ENCODE measurements at places on chromosomes 2 and 18.

- DNase-seq: no peak
Measured at GRCh38 chr18:63195326-63196159, 124.0 kb downstream of the BCL2 start.

- no peak for DNase-seq
Measured at GRCh38 chr2:154963511-154963910, 265.0 kb downstream of the KCNJ3 start.

DNA sequence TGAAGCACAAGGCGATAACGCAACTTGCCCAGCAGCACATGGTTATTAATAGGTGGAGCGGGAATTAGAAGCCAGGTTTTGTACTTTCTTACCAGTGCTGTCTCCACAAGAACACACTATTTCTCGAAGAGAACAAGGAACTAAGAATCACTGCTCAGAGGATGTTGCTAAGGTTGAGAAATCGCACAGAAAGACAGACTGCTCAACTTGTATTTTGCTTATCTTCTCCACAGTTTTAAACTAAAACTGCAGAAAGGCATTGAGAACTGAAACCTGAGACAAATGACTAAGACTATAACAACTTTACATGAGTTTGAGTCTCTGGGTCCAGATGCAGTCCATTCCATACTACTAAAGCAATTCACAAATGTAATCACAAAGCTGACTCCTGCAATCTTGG lies 6.2 kb downstream of the PRKD3 start:
- DNase-seq: no peak

DNA sequence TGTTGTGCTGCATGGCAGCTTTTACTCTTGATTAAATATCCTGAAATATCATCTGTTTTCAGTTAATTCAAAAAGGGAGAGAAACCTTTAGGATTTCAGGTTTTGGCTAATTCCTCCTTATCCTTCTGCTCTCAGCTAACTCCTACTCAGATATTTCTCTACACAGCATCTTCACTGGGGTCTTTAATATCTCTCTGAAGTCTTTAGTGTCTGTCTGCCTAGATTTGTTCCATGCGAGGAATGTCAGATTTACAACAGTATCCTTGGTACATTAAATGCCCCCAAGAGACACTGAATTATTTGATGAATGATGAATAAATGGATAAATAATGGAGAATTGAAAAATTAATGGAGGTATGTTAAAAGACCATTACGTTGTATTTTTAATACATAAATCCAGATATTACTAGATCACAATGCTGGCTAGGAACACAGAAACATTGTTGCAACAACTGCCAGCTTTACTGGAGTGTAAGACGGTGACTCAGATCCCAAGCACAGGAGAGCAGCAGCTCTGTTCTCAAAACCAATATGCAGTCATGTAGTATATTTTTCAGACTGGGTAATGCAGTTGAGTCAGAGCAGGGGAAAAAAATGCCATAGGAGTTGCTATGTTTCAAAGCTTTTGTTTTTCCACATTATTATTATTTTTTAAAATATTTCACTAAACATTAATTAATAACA lies 388.0 kb upstream of the SYT4 start:
- no peak for DNase-seq

GRCh38 chr2:159153463-159153862 lies 133.0 kb downstream of the WDSUB1 start:
- no peak for DNase-seq

DNA sequence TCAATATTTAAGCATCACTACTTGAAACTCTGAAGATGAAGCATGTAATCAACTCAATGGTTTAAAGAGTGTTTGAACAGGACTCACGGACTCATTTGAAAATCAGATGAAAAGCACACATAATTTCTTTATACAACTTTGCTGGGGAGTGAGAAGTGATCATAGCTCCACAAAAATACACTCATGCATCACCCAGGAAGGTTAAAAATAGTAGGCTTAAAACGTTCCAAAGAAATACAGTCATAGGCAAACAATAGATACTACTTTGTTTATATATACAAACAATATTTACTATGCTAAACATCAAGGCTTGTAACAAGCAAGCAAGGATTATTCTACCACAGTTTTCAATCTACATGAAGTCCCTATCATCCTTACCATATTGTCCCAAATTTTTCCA lies 11.6 kb downstream of the HNRNPLL start:
- DNase-seq: no peak
